ENCODE measurements at places on chromosomes 2 and 18.

DNA sequence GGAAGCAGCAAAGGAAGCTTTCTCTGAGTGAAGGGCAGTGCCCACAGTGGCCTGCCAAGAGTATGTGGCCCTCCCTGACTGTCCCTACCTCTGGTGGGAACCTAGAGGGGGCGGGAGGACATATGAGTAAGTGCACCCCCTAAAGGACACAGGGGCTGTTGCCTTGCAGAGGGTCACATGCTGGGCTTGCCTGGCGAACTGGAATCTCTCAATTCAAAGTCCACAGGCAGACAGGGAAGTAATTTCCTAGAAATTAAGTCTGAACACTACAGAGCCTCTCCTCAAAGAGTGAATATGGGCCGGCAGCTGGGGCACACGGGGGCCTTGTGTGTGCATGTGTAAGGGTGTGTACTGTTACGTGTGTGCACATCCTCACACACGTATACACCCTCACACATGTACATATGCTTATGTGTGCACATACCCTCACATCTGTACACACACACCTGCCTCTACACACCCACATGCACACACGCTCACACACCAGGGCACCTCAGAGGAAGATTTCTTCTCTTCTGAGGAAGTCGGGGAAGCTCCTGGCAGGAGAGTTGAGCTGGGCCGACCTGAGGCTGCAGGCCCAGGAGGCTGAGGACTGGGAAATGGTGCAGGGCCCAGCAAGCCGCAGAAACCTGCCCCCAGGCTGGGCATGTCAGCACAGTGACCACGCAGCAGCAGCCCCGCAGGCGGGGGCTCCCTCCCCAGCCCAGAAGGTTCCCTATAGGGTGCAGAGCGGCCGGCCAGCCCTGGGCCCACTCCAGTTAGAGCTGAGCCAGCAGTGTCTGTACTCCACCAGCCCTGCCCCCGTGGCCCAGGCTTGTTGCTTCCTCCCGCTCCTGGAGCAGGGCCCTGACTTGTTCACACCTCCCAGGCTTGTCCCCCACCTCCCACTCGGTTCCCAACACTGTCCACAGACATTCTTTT is 77.4 kb upstream of the TAF1B start:
- DNase-seq, result no peak

DNA sequence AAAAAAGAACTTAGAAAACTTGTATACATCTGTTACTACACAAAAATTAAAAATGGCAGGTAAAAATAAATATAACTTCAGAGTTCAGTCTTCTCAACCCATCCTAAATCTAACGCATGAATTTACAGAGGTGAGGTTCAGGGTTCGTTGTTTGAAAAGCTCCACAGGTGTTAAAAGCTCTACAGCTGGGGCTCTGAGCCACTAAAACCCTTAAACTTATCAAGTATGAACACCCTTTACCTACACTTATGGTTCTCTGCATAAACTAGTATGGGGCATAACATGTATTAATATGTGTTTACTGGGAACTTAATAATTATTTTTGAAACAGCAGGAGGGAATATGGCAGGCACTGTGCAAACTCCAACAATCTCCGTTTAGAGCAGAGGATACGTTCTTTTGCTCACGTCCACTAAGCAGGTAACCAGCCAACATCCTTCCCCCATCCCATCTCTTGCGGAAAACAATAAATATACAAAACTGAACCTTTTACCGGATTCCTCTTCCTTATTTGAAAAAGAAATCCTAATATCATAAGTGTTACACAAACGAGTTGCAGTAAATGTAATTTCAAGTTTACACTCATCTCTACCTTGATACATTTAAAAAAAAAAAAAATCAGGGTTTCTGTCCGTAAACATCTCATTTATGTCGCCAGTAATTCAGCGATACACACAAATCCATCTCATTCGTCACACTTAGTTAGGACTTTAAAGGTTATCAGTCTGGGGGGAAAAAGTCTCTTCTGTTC is 1.3 kb downstream of the PIAS2 start:
- DNase-seq, result no peak

- DNase-seq, result no peak
Observed at GRCh38 chr2:203572316-203572715, 37.2 kb upstream of the RAPH1 start.

DNA sequence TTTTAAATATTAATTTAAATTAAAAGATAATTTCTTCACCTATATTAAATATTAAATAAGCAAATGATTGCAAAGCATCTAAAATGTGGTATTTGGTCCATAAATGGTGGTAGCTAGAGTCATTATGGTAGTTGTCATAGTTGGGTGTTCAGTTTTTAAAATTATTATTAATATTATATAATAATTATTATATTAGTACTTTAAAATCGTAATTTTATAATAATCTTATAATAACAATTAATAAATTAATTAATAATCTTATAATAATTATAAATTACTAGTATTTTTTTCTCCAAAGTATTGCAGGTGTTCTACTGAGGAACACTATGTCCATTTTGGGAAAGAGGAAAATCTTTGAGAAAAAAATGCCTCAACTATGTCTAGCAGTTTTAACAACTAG is 835.5 kb upstream of the GCFC2 start:
- no peak for DNase-seq

GRCh38 chr2:43637030-43637803 is at the start of gene PLEKHH2:
PLEKHH2 (plus strand) TSS chr2:43637260; CDS start chr2:43644674, 7,414 bp downstream.
- peak; percentile 72 for DNase-seq

- DNase-seq, result no peak
Observed at GRCh38 chr18:75170022-75170789, 38.7 kb downstream of the PTGR3 start.

DNA sequence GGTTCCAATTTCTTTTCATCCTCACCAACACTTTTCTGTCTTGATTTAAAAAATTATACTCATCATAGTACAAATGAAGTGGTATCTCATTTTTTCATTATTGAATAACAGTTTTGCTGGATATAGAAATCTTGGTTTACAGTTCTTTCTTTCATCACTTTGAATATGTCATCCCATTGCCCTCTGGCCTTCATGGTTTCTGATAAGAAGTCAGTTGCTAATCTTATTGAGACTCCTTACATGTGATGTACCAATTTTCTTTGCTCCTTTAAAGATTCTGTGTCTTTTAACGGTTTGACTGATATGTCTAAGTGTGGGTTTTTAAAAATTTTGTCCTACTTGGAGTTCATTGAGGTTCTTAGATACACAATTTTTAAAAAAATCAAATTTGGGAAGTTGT is 35.0 kb downstream of the SLC3A1 start:
- no peak for DNase-seq

GRCh38 chr2:121699421-121700333 is 37.0 kb downstream of the NIFK start:
- DNase-seq, result peak; percentile 92

GRCh38 chr2:170505631-170506275 is 209.4 kb upstream of the SP5 start:
- no peak for DNase-seq

DNA sequence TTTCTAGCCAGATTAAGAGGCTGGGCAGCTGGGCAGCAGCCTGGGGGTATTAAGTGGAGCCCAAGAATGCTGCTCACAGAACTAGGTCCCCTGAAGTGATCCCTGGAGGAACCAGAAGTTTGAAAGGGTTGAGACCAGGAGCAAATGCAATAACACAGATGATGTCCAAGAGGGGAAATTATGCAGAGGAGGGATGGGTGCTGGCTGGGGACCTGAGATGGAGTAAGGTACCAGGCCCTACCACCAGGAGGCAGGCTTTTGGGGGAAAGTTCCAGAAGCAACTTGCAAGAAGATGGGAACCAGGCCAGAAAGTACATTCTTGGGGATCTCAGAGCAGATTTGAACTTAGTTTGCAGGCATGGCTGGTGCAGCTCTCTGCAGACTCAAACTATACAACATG is 175.1 kb downstream of the NCK2 start:
- no peak for DNase-seq

- no peak for DNase-seq
Observed at GRCh38 chr2:224776795-224777558, 60.8 kb upstream of the CCDC195 start.

GRCh38 chr18:48926420-48926857 is 24.3 kb downstream of the SMAD7 start:
- DNase-seq, result no peak

DNA sequence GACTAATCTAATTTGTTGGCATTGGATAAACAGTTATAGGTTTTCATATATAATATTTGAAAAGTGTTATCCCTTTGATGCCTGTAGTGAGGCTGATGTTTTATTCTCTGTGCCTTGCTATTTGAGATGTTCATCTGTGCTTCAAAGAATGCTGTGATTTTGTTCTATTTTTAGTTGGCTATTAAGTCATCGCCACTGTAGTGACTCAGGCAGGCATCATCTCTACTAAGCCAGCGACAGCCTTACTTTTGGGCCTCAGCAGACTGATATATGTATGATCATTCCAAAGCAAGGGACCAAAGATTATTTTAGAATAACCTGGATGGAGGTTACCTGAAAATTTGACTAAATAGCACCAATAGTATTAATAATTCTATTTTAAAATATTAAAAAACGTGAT is 1674.5 kb upstream of the NXPH2 start:
- DNase-seq, result no peak

DNA sequence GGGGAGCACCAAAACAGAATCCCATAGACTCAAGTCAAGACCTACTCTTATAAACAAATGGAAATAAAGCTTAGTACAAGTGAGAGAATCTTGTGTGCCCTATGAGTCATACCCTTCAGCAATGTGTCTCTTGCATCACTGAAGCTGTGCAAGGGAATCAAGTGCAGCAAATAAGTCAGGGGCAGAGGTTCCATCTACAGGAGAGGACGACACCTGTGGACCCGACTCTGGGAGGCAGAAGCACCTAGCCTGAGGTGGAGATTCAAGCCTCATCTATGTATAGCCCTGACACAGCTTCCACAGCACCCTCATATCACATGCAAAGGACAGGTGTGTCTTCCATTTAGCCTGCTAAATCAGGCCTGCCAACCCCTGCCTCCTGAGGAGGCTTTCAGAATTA is 298.2 kb downstream of the CNTNAP5 start:
- DNase-seq, result no peak

- no peak for DNase-seq
Observed at GRCh38 chr2:70532244-70532935, 21.2 kb downstream of the TGFA start.

DNA sequence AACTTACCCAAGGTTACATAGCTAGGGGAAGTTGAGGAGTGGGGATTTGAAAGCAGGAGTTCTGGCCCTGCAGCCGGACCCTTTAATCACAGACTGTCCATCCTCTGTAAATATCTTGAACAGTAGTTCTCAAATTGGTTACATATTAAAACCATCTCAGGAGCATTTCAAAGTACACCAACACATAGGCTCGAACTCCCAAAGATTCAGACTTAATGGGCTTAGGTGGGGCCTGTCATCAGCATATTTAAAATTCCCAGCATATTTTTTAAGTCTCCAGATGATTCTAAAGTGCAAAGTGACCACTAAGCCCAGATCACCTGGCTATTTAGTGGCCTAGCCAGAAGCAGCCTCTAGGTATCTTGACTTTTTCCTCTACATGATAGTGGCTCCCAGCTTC is 192.2 kb downstream of the ZNF385B start:
- DNase-seq, result no peak

- DNase-seq, result no peak
Observed at GRCh38 chr2:156784020-156784701, 348.0 kb downstream of the GPD2 start.

DNA sequence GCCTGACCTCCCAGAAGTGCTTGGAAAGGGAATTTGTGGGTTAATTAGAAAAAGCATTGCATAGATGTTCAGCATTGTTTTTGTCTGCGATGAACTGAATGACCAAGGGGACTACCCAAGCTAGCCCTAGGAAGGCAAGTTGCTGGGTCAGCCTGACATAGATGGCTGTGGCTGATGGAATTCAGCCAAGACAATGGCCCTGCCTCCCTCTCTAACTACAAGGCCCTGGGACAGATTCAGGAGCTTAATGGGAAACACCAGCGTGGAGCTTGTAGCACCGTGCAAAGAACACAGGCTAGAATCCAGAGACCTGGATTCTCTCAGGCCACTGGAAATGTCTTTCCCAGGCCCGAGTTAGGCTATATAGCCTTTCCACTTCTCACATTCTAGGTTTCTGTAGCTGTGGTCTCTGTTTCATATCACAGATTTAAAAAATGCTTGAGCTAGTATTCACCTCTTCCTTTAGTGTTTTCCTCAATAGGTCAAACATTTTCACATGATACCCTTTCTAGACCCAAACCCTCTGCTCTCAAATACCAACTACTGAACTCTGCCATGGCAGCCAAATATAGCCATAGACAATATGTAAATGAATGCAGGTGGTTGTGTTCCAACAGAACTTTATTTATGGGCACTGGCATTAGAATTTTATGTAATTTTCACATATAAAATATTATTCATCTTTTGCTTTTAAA is 294.3 kb upstream of the MEX3C start:
- DNase-seq, result no peak

DNA sequence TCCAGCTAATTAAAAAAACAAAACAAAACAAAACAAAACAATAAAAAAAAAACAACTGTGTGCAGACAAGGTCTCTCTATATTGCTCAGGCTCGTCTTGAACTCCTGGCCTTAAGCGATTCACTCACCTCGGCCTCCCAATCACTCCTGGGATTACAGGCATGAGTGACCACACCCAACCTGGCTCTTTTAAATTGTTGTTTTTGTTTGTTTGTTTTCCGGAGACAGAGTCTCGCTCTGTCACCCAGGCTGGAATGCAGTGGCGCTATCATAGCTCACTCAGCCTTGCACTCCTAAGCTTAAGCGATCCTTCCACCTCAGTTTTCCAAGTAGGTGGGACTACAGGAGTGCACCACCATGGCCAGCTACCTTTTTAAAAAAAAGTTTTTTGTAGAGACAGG is 201.6 kb downstream of the EN1 start:
- DNase-seq, result no peak

GRCh38 chr2:108968619-108969018 is 20.4 kb downstream of the EDAR start:
- DNase-seq, result no peak

DNA sequence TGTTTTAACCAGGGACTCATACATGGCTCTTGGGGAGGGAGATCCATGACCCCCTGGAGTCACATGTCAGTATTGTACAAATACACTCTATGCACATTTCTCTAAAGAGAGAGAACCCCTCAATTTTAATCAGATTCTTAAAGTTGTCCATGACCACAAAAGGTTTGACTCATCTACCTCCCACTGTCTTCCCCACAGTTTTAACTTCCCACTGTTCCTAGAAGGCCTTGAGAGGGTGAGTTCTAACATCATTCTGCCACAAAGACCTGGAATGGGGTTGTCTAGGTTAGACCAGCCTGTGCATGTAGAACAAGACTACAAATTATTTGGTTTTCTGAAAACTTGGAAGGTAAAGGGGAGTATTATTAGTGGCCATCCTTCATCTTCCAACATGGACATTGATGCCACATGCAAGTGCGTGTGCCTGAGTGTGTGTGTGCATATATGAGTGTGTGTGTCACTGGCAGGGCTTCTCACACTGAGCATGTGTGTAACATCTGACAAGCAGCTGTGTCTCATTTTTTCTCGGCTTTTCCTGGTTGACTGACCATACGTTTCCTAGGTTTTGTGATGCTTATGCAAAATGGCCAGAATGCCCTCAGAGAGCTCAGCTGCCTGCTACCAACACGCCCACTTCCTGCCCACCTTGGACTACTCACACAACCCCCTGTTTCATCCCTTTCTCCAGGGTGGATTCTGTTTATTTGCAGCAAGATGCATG is 94.6 kb upstream of the LGALSL start:
- DNase-seq, result no peak

- no peak for DNase-seq
Observed at GRCh38 chr18:21040466-21040865, 71.1 kb downstream of the ROCK1 start.

- no peak for DNase-seq
Observed at GRCh38 chr2:163800951-163801381, 65.2 kb upstream of the FIGN start.

- no peak for DNase-seq
Observed at GRCh38 chr2:7722212-7722910, 805.1 kb downstream of the RNF144A start.
